ENCODE measurements at places on chromosomes 16 and 17.

DNA sequence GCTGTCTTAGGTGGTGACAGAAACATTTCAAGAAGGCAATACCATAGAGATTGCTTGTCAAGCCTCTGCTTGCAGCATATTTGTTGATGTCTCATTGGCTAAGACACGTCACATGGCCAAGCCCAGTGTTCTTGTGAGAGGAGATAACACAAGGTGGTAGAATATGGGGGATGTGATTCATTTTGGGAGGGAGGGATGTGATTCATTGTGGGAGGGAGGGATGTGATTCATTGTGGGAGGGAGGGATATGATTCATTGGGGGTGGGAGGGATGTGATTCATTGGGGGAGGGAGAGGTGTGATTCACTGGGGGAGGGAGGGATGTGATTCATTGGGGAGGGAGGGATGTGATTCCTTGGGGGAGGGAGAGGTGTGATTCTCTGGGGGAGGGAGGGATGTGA, 470.5 kb upstream of the SALL1 start:
- no peak for DNase-seq

DNA sequence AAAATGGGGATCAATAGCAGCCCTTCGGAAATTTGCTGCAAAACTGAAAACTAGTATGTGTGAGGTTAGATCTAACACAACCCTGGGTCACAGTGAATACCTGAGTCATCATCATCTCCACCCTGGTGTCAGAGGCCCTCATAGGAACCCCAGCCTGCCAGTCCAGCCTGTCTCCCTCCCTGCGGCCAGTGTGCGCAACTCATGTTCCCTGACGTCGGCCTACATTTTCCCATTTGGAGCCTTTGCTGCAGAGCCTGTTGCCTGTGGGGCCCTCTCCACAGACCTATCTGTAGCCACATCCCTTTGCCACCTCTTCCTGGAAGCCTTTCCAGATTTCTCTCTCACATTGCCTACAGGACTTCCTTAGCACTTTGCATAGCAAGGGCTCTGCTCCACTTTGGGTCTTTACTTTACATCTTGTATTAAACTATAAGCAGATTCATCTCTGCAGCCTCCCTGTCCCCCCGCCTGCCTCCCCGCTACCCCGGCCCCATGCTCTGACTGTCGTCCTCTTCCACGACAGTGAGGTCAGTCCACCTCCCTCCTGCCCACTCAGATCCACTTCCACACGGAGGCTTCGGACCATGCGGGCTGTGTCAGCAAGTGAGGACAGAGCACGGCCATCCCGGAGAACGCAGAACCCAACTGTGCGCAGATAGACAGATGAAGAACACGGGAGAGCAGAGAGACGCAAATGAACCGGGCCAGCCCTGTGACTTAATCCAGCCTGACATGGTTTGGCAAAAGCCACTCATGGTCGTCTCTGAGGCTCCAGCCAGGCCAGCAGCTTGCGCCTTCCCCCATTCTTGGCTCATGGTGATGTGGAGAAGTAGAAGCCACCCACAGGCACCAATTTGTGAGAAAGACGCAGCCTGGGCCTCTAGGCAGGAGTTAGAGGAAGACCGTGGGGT, 31.0 kb downstream of the NGFR start:
- DNase-seq, result no peak

- DNase-seq, result no peak
These were observed 9.8 kb downstream of the CMTM3 start for GRCh38 chr16:66614161-66614802.

DNA sequence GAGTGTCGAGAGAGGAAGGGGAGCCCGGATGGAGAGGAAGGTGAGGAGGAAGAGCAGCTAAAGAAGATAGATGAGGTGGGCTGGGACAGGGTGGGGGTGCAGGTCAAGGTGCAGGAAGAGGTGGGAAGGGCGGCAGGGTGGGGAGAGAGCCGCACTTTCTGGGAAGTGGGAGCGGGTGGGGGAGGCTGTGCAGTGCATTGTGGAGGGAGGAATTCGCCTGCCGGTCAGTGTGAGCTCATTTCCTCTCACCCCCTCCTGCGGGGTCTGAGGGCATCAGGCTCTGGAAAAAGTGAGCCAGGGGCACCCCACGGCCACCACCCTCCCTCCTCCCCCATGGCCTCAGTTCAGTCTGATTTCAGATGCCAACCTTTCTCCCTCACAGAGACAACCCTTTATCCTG, 2.5 kb upstream of the ARHGAP23 start:
- DNase-seq, result no peak

- no peak for DNase-seq
These were observed 45.1 kb downstream of the SOCS3 start for GRCh38 chr17:78314683-78315354.

GRCh38 chr17:51155416-51155815, 2.1 kb downstream of the NME1 start:
- no peak for DNase-seq

DNA sequence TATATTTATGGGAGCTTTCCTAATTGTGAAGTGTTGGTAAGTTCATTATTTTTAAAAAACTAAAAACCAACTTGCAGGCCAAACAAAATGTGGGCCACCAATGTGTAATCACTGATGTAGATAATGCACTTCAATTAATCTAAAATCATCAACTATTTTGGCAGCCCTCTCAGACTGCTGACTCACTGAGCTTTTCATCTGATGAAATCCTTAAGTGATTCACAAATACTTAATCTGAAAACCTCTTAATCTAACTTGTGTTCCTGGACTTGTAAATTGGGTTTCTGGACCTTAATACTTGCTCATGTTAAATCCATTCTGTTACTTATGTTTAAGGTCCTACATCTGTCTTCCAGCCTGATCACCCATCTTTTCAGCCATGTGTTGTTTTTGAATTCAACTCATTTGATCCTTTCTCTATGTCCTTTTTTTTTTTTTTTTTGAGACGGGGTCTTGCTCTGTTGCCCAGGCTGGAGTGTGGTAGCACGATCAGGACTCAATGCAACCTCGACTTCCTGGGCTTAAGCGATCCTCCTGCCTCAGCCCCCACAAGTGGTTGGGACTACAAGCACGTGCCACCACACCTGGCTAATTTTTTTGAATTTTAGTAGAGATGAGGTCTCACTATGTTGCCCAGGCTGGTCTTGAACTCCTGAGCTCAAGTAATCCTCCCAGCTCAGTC, 39.0 kb downstream of the PRKCB start:
- DNase-seq, result no peak

DNA sequence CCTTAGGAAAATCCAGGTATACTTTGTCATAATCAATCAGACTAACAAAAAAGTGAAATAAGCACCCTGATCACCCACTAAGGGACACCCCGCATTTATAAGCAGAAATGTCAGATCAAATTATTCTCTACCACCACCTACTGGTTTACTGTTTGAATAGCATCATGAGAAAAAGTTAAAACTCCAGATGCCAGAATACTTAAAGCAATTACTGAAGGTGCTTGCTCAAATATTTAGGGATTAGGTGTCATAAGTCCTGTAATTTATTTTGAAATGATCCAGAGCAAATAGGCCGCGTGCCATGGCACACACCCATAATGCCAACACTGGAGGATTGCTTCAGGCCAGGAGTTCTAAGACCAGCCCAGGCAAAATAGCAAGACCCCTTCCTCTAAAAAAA, 2.3 kb downstream of the TOP2A start:
- no peak for DNase-seq

DNA sequence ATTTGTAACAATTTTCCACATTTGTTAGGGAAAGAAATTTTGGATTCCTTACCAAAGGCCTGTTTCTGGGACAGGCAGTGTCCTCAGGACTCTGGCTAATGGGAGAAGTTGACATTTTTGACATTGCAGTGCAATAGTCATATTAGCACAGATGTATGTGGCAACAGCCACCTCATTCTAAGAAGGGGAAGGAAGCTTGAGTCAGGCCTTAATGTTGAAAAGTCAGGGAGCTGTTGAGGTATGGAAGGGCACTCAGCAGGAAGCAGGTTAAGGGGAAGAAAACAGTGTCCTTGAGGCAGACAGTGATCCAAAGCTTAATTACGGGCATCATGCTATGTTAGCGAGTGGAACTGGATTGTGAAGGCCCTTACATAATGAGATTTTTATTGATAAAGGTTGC, 20.9 kb downstream of the AKTIP start:
- DNase-seq, result no peak

DNA sequence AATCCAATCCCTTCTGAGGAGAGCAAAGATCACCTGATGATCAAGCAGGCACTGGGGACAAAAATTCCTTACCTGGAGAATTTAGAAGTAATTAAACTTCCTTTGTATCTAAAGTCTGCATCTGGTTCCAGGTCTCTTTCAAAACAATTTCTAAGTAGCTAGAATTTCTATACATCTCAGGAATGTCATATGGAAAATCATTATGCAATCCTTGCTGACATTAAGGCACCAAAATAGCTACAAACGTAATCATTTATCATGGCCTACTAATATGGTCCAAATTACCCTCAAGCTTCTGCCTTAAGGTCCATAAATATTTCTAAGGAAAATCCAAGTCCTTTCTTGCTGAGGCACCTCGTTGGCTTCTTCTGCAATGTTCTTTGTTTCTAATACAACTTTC, 32.9 kb upstream of the YPEL2 start:
- no peak for DNase-seq

- DNase-seq, result no peak
These were observed 3.0 kb downstream of the CCL16 start for GRCh38 chr17:35978346-35978745.

- DNase-seq, result no peak
These were observed 14.9 kb downstream of the RHOT1 start for GRCh38 chr17:32157225-32157624.

- no peak for DNase-seq
These were observed at the start of gene SPPL2C for GRCh38 chr17:45844695-45845375. Gene SPPL2C (plus strand): TSS chr17:45844881. CDS start chr17:45844907, 26 bp downstream.

DNA sequence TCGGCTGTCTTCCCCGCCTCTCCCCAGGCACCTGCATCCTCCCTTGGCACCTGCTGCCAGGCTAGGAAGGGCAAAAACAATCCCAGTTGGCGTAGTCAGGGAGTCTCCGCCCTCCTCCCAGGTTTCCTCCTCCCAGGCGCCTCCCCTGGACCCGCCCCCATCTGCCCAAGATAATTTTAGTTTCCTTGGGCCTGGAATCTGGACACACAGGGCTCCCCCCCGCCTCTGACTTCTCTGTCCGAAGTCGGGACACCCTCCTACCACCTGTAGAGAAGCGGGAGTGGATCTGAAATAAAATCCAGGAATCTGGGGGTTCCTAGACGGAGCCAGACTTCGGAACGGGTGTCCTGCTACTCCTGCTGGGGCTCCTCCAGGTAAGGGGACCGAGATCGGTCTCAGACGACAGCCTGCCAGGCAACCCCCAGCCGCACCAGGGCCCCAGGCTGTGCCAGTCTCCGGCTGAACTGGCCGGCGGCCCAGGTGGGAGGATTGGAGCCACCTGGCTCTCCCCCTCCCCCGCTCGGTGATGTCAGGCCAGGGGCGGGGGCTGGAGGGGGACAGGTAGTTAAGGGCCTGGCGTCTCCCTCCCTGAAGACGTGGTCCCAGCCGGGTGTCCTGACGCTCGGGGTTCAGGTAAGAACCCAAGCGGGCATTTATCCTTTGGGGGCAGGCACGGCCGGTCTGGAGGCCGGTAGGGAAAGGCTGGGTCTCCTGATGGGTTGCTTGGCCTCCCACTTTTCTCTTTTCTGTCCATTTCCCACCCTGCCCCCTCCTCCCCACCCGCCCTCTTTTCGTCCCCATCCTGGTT, at the start of gene GRB7:
Gene GRB7, plus strand, starts transcription at position 179 of the 808 bp plus-strand sequence. CDS start 4,364 bp downstream, outside the sequence.
- no peak for DNase-seq

DNA sequence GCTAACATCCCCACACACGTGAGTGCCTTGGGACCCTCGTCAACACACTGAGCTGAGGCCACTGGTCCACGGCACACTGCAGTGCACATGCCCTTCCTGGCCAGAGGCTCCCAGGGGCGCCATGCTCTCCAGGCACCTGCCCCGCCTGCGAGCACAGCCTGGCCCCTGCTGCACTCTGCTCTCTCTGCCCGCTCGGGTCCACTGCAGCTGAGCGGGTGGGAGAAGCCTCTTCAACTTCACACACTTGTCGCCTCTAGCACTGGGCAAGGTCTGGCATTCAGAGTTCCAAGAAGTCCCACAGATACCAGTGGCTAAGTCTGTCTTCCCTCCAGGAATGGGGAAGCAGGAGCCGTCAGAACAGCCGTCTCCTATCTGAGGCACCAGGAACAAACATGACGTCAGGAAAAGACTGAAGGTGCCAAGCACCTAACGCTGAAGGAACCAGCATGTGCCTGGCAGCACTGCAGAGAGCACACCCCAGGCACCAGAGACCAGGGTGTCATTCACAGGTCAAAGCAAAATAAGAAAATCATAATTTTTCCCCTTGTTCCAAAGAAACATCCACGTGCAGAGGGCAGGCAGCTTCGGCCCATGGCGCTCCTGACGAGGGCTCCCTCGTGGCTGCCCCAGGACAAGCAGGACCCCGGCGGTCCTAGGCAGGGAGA, 82.9 kb downstream of the ZNF778 start:
- no peak for DNase-seq

DNA sequence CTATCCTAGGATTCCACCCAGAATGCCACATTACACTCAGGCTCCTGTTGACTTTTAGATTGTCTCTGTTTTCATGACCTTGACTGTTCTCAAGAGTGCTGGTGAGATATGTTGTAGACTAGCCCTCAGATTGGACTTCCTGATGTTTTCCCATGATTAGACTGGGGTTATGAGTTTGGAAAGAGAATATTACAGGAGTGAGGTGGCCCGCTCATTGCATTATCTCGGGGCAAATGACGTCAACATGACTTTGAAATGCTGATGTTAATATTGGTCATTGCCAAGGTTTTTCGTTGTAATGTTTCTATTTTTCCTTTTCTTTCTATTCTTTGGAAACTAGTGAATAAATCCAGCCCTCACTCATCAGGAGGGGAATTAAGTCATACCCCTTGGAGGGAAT, 355.7 kb upstream of the MON1B start:
- no peak for DNase-seq

- DNase-seq, result no peak
These were observed 842 bp upstream of the CALB2 start for GRCh38 chr16:71357681-71358080.

GRCh38 chr17:920190-920589, 59.4 kb downstream of the NXN start:
- DNase-seq, result no peak

DNA sequence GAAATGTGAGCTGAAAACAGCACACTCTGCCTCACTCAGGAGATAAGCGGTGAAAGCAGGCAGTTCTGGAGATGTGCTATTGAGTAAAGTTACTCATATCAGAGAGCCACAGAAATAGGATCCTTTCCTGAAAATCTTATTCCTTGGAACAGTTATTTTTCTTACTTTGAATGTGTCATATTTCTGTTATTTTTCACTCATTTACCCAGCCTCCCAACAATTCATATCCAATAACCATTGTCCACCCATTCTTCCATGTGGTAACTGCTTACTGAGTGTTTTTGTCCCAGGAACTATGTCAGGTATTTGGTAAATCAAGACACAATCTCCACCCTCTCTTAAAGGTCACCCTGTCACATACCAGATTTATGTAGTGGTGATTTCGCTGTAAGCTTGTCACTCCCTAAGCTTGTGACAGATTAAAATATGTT, 144.9 kb downstream of the PARN start:
- no peak for DNase-seq
